ENCODE measurements at places on chromosomes 3 and 15.

DNA sequence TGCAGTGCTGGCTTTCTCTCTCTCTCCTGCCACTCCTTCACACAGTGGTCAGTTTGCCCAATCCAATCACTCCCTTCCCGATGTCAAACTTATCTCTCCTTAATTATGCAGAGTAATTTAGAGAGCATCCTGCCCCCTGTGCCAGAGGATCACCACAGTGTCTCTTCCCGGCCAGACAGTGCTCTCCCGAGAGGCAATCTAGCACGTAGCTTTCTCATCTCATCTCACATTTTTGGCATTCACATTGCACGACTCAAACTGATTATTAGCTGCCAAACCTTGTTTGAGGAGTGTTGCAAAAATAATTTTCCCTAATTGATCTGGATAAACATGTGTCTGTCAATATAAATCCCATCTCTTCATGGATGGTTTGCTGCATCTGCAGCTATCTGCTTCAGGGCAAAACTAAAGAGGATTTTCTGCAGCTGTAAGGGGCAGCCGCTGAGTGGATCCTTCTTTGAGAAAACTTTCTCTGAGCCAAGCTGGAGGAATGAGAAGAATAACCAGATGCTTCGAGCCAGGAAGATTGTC lies 37.8 kb downstream of the SSUH2 start:
- no peak for DNase-seq

DNA sequence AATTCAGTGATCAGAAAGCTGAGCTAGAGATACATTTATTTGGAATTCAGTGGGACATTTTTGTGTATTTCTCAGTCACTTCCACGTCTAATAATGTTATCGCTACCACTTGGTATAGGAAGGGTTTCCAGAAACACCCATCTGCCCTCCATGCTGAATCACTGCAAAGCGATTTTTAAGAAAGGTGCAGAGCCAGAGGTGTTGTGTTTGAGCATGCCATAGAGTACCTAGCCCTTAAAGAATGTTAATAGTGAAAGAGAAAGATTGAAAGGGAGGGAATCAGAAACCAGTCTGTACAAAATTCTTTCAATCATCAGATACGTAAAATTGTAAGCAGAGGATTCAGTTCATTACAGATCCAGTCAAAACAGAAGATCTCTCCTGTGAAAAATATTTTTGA lies 80.1 kb upstream of the ARL6 start:
- no peak for DNase-seq

GRCh38 chr3:179432451-179432850 lies 18.8 kb downstream of the GNB4 start:
- DNase-seq = no peak

DNA sequence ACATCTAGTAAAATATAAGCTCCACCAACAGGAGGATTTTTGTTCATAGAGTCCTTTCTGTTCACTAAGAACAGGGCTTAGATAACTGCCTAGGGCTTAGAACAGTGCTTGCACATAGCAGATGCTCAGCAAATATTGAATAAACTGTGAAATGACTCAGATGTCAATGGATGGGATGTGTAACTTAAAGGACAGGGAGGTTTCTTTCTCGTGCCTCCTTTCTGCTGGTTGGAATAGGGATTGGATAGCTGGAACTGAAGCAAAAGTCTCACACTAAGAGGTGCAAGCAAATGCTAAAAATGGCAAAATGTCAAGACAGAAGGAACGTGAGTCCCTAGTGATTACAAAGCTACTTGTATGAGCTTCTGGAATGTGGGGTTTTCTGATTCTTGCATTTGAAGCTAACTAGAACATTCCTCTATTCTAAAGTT lies 392.8 kb upstream of the WNT5A start:
- no peak for DNase-seq

DNA sequence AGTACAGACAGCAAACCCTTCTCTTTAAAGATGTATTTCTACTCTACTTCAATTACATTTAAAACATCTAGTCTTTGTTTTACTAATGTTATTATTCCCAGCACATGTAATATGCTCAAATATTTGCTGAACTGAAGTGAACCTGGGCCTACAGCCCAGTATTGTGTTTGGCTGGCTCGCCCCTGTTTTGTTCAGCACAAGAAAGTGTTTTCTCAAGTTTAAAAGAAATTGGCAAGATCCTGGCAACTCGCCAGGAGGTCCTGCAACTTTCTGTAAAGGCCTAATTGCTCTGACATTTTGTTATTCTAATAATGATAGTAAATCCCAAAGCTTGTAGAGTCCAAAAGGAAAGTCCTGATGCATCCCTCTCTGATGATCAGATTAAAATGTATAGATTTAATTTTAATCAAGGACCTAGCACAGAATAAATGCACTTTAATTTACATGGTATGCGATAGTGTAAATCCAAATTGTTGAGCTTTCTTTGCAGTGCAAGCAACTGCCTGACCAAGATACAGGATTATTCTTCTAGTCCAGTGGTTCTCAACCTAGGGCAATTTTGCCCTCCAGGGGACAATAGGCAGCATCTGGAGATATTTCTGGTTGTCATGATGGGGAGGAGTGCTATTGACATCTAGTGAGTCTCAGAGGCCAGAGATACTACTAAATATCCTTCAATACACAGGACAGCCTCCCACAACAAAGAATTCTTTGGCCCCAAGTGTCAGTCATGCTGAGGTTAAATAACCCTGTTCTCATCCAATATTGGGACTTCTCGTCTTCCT lies 35.7 kb upstream of the TMOD3 start:
- DNase-seq = no peak

DNA sequence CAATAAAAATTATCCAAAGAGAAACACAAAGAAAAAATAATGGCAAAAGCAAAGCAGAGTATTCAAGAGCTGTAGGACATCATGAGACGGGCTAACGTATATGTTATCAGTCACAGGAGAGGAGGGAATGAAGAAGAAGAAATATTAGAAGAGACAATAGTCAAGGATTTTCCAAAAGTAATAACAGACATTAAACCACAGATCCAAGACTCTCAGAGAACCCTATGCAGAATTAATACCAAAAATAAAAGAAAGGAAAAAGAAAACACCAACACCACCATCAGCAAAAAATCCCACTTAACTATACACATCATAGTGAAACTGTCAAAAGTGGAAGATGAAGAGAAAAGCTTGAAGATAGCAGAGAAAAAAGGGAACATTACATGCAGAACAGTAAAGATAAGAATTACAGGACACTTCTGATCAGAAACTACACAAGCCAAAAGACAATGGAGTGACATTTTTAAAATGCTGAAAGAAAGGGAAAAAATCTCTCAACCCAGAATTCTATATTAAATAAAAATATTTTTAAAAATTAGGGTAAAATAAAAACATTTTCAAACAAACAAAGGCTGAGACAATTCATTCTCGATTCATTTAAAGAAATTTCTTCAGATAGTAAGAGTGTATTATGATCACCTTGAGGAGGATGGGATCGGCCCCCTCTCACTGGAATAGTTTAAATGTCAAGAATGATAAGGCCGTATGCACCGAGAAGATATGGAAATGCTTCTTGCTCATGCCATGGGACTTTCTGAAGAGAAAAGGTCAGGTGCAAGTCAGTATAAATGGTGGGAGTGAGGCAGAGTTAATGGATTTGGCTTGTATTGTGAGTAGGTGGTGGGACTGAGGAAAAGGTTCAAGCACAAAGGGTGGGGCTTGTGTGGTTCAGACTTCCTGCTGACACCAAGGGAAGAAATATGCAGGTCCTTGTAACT lies 28.5 kb downstream of the TM2D3 start:
- DNase-seq = no peak

DNA sequence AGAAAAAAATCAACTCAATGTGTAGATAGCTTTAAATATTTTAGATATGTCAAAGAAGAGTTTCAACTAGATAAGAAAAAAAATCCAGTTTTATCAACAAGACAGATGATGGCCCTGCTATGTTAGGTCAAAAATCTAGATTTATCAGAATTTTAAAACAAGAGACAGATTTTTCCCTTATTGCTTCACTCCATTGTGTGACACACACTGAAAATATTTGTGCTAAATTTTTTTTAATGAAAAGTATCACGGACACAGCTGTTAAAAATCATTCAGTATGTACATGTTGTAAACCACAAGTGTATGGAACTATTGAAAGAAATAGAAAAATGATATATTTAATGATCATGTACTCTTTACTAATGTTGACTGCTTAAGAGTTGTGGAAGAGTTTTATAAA lies 43.6 kb downstream of the FOXB1 start:
- DNase-seq = no peak

DNA sequence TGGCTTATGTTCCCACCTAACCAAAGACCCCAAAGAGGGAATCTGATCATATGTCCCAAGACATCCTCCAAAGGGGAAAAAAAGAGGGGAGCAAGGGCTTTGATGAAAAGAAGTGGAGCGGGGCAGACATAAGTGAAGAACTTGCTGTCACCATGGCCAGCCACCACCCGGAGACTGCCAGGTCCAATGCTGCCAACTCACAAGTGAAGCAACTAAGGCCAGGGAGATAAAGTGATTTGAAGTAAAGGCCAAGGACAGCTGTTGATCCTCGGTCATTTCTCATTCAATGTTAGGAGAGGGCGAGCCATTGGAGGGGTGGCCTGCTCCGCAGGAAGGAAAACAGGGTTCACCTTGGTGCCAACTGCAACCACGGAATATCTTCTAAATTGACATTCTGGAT lies 72.6 kb upstream of the C3orf80 start:
- DNase-seq = no peak

GRCh38 chr3:189902230-189903186 lies 218.2 kb downstream of the P3H2 start:
- no peak for DNase-seq

GRCh38 chr3:36250191-36250590 lies 130.1 kb upstream of the STAC start:
- DNase-seq = no peak

GRCh38 chr3:169232863-169233262 lies 430.6 kb downstream of the MECOM start:
- no peak for DNase-seq

DNA sequence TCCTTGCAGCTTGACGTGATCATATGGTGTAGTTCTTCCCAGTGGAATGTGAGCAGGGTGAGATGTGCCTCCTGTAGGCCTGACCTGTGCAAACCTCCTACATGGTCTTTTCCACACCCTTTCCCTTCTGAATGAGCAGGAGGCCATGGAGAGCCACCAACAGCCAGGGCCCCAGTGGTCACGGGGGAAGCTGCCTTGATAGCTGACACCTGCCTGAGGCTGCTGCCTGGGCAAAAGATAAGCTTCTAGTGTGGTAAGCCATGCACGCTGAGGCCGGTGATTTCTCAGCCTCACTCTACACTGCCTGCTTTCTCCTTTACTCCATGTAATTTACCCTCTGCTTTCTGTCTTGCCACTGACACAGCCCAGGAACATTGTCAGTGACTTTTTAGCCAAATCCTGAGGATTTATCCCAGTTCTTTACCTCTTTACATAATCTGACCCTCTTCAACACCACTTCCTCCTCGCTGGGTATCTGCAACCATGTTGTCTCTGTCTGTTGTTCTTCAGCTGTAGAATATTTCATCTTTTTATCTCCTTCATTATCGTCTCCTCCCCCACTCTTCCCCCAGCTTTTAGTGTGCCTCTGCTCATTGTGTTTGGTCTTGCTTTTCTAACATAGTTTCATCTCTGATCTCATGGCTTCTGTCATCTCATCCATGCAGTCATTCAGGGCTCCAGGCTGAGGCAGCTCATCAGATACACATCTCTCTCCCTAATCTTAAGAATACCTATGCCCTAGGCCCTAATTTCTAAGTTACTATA lies 11.2 kb upstream of the KBTBD12 start:
- no peak for DNase-seq

Measured in activated CD4-positive, alpha-beta T cell treated with anti-CD3 and anti-CD28 coated beads, Interleukin-2, amount 50 U/mL, for 4 hours (primary cell).